Activated naive CD8-positive, alpha-beta T cell treated with anti-CD3 and anti-CD28 coated beads, Interleukin-2, amount 10 ng/mL, durations not matched to agents 7 days and 5 days (primary cell): ENCODE measurements at places on chromosomes 6 and 20. TPM values are rescaled to one million over a fixed set of nuclear protein-coding genes. Genes with fewer than 3 reads are reported as not detected.

Gene SERPINB1
- 58.6 TPM for total RNA-seq

Gene PAQR8
- total RNA-seq: 26.4 TPM

Gene KAT14
- total RNA-seq: 17.7 TPM

Gene TRIM40
- total RNA-seq: not detected

Gene SLC17A3
- 0.28 TPM for total RNA-seq
